ENCODE measurements at places on chromosomes 7 and 10.

GRCh38 chr7:33547880-33548279 is 357.5 kb upstream of the BMPER start:
- no peak for DNase-seq

GRCh38 chr10:29600821-29601220 is 34.0 kb downstream of the SVIL start:
- DNase-seq = no peak

- no peak for DNase-seq
Measured at GRCh38 chr7:144391823-144392255, 11.7 kb downstream of the NOBOX start.

DNA sequence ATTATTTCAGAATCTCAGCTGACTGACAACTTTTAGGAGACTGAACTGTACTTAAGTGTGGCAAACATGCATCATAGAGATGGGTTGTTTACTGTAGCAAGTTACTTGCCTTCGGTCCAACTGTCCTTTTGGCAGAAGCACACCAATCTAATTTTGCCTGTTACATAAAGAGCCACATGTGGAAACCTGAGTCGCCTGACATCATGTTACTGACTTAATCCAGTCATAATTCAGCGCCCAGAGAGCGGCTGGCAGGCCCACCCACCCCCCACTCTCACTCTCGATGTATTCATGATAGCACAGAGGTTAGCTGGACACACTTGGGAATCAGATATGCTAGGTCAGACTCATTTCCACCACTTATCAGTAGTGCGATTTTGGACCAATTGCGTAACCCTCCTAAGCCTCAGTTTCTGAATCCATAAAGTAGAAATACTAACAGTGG is 57.3 kb upstream of the CAPZA2 start:
- no peak for DNase-seq

DNA sequence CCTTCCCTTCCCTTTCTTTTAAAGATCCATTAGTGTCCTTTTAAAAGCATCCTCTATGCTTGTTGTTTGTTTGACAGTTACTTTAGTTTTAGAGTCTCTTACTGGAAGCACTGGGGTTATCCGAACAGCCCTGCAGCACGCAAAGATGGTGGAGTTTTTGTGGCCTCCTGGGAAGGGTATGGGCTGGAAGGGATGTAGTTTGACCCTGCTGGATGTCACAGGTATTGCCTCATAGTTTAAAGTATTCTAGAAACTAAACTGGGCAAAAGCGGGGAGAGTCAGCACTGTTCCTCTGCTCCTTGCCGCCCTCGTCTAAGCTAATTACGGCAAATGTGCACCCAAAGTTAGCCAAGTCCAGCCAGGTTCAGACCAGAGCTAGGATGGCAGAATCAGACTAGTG is 35.8 kb upstream of the GNAI1 start:
- no peak for DNase-seq

Data from stimulated activated CD8-positive, alpha-beta memory T cell treated with anti-CD3 and anti-CD28 coated beads, Interleukin-12 subunit alpha, Interleukin-12 subunit beta, amount 100 ng/mL, for 4 hours (primary cell).